Activated CD4-positive, alpha-beta T cell treated with anti-CD3 and anti-CD28 coated beads, Interleukin-2, amount 50 U/mL, for 4 hours (primary cell): ENCODE measurements at places on chromosomes 11 and 22.
A peak's percentile ranks its signal among the peaks of the same experiment; 100 is the strongest.

GRCh38 chr11:13140873-13141655, 131.9 kb downstream of the RASSF10 start:
- no peak for DNase-seq

- DNase-seq: no peak
Measured at GRCh38 chr11:128691802-128692752, 1.8 kb upstream of the FLI1 start.

DNA sequence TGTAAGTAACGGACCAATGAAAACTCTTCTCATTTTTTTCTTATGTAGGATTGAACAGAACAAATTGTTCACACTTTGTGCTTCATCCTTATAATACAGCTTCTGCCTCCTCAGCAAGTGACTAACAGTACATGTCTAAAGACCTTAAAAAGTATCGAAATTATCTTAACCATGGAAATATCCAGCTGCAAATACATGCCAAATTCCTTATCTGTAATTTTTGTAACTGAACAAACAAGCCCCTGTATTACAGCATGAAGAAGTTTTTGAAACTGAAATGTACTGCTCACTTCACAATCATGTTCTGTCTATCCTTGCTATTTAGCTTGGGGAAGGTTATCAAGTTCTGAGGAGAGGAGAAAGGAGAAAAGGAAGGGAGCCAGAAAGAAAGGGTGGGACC, 20.4 kb downstream of the WT1 start:
- no peak for DNase-seq

- DNase-seq: no peak
Measured at GRCh38 chr11:27720277-27720830, 20.1 kb upstream of the BDNF start.

DNA sequence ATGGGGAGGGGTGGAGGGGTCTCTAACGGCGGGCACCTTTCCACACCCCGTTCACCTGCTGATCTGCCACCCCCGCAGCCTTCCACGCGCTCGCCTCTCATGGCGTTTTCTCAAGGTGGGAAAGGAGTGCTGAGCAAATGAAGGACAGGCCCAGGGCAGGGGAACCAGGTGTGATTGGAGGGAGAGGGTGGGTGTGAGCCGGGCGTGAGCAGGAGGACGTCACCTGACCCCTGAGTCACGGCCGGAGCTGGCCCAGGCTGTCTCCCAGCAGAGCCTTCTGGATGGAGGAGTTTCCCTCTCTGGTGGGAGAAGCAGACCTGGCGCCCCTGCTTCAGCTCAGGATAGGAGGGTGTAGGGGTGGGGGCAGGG, 14.0 kb upstream of the ARHGAP8 start:
- no peak for DNase-seq

DNA sequence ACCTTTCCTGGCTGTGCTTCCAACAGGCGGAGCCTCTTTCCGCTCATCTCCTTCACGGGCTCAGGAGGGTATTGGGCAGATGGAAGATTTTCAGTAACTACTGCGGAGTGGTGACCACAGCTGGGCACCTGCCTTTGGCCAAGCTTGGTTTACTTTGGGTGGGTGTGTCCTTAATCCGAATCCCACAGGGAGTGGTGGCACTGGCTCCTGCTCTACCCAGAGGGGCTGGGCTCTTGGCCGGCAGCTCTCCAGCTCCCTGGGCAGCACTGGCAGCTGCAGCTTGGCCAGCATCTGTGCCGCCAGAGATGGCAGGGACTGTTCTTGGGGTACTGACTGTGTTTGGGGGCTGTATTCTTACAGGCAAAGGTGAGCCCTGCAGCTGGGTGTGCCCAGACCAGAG, 29.8 kb downstream of the BID start:
- DNase-seq: no peak

- DNase-seq: peak; percentile 46
Measured at GRCh38 chr11:72736452-72737069, 15.6 kb downstream of the ARAP1 start.

DNA sequence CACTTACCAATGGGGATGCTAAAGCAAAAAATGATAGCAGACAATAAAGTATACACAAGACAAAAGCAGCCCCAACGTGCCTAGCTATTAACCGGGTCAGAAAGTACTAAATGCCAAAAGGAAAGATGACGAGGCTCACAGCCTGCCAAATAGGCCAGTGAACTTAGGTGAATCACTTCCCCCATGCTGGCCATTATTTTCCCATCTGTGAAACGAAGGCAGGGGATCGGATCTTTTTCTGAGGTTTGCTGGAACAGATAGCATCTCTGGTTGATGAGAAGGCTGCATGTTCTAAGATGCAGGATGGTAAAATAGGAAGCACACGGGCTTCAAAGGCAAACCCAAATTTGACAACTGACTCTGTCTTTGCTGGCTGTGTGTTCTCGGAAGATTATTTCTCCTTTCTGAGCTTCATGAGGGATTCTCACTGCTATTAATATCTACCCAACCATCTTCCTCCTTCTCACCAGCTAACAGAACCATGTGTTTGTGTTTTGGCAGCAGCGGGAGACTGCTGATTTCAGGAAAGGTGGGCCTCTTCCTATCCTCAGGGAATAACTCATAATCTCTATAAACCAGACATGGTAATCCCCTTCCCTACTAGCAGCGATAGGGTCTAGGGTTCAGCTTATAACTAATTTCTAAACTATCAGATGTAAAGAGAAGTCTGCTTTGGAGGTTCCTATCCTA, 390.7 kb downstream of the LARGE1 start:
- no peak for DNase-seq

- no peak for DNase-seq
Measured at GRCh38 chr11:134372961-134373360, 39.1 kb downstream of the B3GAT1 start.

DNA sequence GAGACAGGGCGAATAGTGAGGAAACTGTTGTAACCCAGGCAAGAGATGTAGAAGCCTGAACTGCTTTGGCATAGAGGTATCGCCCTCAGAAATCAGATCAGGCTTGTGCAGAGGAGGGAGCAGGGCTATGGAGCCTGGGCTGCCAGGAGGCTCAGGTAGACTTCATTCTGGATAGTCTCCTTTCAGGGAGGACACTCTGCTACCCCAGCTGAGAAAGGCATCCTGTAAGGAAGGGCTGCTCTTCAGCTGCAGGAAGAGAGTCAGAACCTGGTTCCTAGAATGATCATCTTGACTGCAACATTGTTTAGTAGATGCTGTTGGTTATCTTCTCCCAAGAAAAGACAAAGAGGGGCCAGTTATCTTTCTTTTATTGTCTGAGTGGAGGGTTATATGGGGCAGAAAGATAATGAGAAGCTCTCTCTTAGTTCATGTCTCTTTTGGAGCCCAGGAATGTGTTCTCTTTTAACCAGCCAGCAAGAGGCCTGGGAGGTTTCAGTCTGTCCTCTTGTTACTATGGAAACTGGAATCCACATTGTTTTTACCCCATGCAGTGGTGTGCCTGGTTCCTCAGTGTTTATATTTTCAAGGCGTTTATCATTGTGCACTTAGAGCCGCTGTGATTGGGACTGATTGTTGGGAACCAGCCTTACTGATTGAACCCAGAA, 95.7 kb downstream of the STIM1 start:
- no peak for DNase-seq

- no peak for DNase-seq
Measured at GRCh38 chr11:43315966-43316365, 4.2 kb downstream of the API5 start.

- DNase-seq: no peak
Measured at GRCh38 chr11:66619080-66619554, 2.7 kb downstream of the RBM14 start.

- no peak for DNase-seq
Measured at GRCh38 chr22:47146391-47146790, 383.9 kb downstream of the TBC1D22A start.

- no peak for DNase-seq
Measured at GRCh38 chr11:353179-353873, 16.0 kb upstream of the B4GALNT4 start.

DNA sequence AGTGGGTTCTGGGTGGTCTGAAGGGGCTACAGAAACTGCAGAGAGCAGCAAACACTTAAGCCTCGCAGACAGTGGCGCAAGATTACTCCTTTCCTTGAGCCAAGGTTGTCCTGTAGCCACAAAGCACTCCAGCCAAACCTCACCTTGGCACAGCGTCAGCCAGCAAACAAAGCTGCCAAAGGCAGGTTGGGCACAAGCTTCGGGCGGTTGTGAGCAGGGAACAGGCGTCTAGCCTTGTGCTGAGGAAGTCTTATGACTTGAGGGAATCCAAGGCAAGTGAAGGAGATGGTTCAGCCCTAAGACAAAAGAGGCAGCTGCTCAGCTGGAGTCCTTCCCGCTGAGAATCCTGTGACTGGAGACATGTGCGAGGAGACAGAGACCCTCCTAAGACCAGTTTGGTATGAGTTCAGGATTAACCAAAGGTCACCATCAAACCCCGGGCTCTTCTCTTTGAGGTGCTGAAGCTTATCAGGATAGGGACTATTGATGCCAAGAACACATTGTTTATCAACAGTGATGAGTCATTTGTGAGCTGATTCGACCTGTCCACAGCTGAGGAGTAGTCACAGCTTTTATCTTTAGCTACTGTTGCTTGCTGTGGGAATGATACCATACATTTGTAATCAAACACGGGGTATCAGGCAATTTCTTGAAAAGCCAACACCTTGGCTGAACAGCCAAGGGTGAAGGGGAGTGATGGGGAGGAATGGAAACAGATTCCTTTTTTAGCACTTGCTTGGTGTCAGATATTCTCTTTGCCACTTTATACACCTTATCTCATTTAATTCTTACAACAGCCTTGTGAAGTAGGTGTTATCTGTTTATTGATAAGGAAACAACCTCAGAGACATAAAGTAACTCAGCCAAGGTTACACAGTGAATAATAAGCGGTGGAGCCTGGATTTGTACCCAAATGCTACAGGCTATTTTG, 4.6 kb downstream of the ADM start:
- DNase-seq: no peak

DNA sequence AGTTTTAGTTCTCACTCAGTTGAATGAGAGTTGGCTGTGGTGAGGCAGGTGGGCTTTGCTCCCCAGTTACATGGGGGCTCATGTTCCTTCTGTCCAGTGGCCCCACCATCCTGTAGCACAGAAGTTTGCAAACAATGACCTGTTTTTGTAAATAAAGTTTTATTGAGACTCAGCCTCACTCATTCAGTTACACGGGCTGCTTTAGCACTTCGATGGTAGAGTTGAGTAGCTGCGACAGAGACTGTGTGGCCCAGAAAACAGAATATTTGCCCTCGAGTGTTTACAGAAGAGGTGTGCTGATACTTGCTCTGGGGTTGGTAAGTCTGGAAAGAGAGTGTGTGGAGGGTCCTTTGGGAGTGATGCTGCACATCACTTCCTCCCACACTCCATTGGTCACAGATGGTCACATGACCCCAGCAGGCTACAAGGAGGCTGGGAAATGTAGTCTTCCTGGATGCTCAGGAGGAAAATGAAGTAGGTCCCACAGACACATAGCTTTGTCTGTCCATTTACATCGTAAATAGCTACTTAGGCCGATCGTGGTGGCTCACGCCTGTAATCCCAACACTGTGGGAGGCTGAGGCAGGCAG, 34.6 kb downstream of the IFT27 start:
- DNase-seq: no peak

- DNase-seq: no peak
Measured at GRCh38 chr11:134287561-134287960, 11.4 kb downstream of the GLB1L3 start.

DNA sequence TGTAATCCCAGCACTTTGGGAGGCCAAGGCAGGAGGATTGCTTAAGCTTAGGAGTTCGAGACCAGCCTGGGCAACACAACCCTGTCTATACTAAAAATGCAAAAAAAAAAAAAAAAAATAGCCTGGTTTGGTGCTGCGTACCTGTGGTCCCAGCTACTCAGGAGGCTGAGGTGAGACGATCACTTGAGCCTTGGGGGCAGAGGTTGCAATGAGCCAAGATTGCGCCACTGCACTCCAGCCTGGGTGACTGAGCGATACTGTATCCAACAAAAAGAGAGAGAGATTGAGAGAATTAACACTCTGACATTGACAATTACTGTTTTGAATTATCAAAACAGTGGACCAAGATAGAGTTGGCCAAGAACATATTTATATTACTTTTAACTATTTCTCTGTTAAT, 53.7 kb downstream of the SIK2 start:
- no peak for DNase-seq

GRCh38 chr11:26551186-26551801, 20.8 kb downstream of the MUC15 start:
- no peak for DNase-seq

DNA sequence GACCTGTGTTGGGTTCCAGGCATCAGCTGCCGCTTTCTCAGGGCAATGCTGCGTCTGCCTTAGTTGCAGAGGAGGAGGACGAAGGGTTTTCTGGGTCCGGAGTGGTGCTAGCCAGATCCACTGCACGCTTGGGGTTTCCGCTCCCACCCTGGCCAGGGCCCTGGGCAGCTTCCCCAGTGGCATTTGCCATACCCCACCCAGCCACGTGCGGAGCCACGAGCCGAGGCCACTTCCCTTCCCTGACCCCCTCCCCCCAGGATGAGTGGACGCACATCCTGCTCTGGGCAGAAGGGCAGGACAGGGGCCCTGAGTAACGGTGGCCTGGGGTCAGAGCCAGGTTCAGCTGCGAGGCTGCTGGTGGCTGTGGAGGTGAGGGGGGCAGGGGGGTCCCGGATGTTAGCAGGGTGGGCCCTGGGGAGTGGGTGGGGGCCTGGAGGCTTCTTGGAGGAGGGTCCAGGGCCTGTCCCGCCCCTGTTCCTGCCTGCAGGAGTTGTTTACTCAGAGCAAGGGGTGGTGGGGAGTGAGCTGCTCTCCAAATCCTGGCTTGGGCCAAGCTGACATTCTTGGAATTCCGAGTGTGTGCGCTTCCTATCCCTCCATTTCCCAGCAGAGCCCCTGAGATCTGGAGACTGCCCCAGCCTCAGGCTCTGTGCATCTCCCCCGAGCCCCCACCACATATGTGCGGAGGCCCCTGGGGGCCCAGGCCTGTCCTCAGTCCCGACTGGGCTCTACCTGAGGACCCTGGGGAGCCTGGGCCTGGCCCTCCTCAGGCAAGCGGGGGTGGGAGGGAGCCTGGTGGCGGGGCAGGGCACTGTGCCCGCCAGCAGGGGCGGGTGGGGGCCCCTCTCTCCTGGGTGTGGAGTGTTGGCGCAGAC, 1.4 kb downstream of the TSPAN4 start:
- DNase-seq: no peak

DNA sequence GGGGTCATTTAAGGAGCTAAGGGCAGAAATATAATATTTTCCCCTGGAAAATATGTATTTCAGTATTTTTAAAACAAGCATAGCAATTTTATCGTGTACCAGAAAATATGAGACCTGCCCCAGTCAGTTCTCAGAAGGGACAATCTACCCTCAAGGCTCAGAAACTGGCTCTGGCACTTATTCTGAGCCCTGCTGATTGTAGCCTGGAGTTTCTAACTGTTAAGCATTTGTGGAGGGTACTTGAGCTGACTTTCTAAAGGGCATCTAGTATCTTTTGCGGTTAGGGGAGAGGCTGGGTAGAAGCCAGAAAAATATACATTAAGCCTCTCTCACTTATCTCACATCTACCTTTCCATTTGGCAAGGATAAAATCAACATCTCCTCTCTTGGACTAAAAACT, 71.3 kb upstream of the FSHB start:
- DNase-seq: no peak

DNA sequence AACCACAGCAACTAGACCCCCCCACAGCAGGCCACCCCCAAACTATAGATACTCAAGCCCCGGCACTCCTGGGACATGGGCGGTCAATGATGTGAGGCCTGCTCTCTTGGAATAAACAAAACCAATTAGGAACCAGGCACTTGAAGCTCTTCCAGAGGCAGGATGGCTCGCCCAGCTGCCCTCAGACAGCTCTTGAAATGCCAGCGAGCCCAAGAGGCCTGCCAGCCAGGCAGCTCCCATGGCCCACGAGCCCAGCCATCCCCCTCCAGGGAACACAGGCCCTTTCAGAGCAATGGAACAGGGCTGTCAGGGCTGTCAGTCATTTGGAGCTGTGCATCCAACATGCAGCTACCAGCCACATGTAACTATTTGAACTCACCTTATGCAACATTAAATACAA, 34.0 kb upstream of the TFIP11 start:
- DNase-seq: no peak
